Stimulated activated memory B cell treated with anti-CD40 and anti-IgM and Interleukin-4, amounts not matched to agents 10 μg/mL and 1 μg/mL and 100 μg/mL, for 72 hours (primary cell): ENCODE measurements at places on chromosomes 4 and X.

DNA sequence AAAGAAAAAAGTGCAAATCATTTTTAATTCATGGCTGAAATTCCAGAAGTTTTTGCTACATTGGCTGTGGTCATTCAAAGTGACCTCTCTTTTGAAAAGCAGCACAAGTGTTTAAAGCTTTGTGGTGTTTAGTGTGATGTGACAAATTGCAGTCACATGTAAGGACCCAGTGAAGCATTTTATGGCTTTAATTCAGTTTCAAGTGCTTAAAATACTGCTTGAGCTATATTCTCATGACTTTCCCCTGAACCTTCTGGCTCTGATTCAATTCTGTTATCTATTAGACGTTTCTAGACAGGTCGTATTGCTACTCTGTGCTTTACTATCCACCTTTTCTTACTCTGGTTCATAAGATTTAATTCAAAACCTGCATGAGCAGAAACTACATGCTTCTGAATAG lies 105.8 kb downstream of the FAT4 start:
- ATAC-seq: no peak

- no peak for ATAC-seq
Measured at GRCh38 chr4:130214268-130214667, 1118.3 kb downstream of the C4orf33 start.

GRCh38 chr4:38170338-38171169 lies 210.4 kb downstream of the PTTG2 start:
- no peak for ATAC-seq

DNA sequence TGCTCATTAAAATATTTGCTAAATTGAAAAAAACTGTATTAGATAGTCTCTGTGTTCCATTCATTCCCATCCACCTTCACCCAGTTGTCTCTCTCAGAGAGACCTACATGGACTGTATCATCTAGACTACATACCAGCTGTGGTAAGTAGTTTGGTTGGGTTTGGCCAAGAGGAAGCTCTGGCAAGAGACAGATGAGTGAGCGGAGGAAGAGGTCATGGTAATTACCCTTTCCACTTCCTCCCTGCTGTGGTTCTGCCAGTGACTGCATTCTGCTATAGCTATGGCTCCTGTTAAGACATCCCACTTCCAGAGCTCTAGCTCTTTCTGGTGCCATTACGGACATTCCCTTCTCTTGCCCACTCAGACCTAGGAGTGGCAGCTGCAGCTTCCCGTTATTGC lies 239.0 kb upstream of the MID1 start:
- no peak for ATAC-seq

- ATAC-seq: no peak
Measured at GRCh38 chr4:7392438-7393421, 42.0 kb downstream of the PSAPL1 start.
